ENCODE measurements at places on chromosomes 2 and 18.

- DNase-seq = no peak
Measured at GRCh38 chr2:124692707-124693106, 667.6 kb downstream of the CNTNAP5 start.

DNA sequence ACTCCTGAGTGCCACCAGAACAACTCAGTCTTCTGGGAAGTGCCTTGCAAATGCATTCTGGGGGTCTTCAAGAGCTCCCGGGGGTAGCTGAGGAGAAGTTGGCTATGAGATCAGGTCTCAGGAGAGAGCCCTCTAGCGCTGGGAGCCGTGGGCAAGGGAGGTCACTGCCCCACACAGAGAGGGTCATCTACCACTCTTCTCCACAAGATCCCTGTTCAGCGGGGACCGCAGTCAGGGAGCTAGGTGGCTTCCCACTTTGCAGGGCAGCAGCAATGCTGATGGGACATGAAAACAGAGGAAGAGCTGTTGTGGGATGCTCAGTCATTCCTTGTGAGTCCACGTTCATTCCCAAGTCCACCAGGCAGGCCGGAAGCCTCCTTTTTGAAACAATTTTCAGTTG, 66.6 kb downstream of the ACKR3 start:
- no peak for DNase-seq

DNA sequence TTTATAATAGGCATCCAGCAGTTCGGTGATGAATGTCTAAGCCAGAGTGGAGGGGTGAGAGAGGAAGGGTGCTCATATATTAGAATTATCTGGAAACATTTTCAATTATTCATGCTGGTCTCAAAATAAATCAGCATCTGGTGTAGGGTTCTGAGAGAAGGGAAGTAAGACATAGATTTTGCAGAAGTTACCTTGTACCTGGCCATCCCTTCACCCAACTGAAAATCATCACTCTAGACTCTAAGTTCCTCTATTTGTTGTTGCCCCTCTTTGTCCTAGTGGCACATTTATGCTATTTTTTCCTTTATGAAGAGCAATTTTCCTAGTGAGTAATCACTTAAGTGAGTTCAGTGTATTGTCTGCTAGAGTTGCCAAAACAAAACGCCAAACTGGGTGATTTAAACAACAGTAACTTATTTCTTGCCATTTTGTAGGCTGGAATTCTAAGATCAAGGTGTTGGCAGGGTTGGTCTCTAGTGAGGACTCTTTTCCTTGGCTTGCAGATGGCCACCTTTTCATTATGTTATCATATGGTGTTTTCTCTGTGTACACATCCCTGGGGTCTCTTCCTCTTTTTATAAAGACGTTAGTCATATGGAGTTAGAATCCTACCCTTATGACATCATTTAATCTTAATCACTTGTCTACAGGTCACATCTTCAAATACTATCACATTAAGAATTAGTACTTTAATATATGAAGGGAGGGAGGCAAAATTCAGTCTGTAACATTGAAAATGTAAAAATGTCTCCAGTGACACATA, 129.9 kb upstream of the KLHL14 start:
- no peak for DNase-seq

GRCh38 chr18:4453874-4454536, 1.1 kb downstream of the DLGAP1 start:
- no peak for DNase-seq

GRCh38 chr2:226117510-226118065, 682.0 kb downstream of the IRS1 start:
- DNase-seq = no peak

- DNase-seq = no peak
Measured at GRCh38 chr2:209702775-209703174, 68.9 kb upstream of the UNC80 start.

GRCh38 chr2:131835621-131836091, 308.0 kb downstream of the CCDC74A start:
- DNase-seq = no peak

DNA sequence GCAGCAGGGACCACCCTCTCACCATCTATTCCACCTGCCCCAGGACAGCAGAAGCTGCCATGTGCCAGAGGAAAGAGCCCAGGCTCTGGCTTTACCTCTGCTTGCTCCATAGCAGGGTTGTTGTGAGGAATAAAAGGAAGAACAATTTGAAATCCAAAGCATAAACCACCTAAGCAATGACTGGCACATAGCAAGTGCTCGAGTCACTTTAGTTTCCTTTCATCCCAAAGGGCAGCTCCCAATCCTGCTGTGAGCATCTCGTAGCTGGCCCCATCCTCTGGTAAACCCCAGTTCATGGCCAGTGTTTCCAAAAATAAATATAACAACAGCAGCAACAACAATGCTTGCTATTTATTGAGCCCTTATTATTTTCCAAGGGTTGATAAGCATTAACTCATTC, 923.5 kb downstream of the EPHA4 start:
- DNase-seq = no peak

DNA sequence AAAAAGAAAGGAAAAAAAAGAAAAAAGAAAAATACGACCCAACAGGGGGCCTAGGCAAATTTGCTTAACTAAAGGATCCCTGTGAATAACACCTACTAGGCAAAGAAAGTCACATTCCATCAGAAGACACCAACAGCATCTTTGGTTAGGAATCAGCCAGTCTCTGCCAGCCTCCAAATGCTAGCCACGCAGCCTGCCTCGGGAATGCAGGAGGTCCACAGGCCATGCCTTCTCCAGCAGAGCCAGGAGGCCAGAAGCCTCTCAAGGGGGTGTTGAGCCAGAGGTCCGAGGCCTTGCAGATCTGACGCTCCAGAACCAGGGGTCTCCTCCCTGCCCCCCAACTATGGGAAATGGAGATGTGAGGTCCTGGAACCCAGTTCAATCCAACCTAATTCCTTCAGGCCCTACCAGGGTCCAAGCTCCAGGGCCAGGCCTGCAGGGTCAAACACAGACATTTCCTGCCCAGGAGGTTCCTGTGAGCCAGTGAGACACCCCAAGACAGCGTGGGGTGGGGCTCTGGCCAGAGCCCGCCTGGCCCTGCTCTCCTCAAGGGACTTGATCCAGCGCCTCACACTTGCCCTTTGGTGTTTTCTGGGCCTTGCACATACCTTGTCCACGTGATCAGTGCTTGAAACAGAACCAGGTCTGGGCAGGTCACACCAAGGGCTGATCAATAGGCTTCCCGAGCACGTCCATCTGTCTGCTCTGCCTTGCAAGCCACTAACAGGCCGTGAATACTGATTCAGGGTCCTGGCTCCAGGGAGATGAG, 289.6 kb upstream of the ID2 start:
- DNase-seq = no peak

DNA sequence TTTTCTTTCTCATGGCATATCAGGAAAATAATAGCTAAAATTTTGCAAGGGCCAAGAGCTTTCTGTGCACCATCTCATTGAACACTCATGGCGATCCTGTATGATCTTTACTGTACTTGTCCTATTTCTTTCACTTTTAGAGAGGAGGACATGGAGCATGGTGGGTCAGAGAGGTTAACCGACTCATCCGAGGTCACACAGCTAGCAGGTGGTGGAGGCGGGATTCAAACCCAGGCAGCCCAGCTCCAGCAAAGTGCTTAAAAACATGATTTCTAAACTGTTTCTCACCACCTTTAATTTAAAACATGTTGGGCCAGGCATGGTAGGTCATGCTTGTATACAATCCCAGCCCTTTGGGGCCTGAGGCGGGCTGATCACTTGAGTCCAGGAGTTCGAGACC, 6.4 kb downstream of the NGEF start:
- no peak for DNase-seq

GRCh38 chr2:33498291-33498956, 22.0 kb downstream of the RASGRP3 start:
- DNase-seq = no peak

GRCh38 chr2:240615396-240615795, 9.9 kb upstream of the GPR35 start:
- DNase-seq = no peak

- DNase-seq = peak; percentile 18
Measured at GRCh38 chr2:64019083-64019974, at the start of gene VPS54. Gene VPS54 (minus strand): TSS chr2:64019428. CDS start chr2:63983999, 35,429 bp downstream.

Data from stimulated activated CD8-positive, alpha-beta memory T cell treated with anti-CD3 and anti-CD28 coated beads, Interleukin-4, amount 100 ng/mL, for 4 hours (primary cell).